Cortex of kidney (tissue), 1 donor: ENCODE measurements at places on chromosomes 3 and 15.

DNA sequence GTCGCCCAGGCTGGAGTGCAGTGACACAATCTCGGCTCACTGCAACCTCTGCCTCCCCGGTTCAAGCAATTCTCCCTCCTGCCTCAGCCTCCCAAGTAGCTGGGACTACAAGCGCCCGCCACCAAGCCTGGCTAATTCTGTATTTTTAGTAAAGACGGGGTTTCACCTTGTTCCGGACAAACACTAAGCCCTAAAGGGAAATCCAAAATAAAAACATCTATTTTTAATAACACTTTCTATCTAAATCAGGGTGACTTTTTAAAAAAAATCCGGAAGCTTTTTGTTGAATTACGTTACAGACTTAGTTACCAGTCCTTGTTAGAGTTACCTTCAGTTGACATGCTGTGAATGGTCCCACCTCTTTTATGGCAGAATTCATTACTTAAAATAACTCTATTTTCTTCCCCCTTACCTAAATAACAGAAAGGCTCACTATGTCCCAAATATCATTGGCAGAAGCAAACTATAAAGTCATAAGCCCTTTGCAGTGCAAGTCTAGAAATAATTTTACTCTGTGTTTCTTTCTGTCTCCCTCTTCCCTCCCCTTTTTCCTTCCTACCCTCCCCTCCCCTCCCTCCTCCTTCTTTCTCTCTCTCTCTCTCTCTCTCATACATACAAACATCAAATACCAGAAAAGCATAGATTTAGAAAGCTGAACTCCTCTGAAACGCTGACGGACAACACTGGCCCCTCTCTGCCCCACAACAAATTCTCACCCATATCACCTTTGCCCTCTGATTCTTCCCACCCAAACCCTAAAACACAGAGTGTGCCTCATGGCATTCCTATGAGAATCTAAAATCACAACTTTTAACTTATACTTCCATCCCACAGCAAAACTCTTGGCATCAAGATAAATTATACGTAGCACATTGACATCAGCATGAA lies 18.3 kb downstream of the THBS1 start:
- DNase-seq = no peak

- no peak for DNase-seq
These were observed 19.1 kb upstream of the SEC61A1 start for GRCh38 chr3:128033102-128033501.

DNA sequence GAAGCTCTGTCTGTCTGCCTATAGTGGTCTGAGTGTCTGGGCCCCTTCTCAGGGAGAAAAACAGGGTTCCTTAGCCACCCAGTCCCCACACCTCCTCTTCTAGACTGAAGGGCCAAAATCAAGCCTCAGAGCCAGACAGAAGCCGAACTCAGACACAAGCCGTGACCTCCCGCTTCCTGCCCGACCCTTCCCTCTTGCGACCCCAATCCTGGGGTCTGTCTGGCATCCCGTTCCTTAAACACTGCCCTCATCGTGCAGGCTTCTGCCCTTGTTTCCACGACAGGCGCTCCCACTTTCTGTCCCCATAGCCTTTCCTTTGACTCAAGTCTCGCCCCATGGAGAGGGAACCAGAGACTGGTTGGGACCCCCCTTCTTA lies 32.3 kb downstream of the EPHB3 start:
- no peak for DNase-seq

DNA sequence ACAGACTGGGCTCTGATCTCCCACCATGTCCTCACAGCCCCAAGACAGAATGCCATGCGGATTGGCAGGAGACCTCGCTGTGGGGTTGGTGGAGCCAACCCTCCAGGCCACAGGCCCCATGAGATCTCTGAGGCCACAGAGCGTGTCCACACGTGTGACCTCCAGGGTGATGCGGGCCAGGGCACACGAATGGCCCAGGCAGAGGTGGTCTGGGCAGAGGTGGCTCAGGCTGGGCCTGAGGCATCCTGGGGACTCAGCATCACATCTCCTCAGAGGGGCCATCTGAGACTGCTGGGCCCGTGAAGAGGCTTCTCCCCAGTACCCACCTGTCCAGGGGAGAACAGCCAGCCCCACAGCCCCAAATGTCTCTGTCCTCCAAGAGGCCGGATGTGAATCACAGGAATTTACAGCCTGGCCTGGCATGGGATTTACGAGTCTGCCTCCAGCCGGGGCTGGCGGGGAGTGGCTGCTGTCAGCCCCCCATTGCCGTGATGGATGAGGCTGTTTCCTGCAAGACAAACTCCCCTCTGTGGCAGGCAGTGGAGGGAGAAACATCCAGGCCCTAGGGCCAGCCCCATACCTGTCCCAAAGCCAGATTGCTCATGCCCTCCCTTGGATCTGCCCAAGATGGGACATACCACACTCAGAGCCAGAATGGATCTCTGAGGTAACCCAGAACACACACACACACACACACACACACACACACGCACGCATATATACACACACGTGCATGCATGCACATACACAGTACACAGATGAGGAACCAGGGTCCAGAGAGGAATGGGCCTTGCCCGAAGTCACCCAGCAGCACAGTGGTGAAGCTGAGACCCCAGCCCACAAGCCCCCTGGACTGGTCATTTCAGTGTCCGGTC lies 208.3 kb downstream of the TBC1D2B start:
- no peak for DNase-seq

- DNase-seq = no peak
These were observed 3.6 kb downstream of the OTOL1 start for GRCh38 chr3:161500068-161500796.

- no peak for DNase-seq
These were observed 4.3 kb downstream of the MCTP2 start for GRCh38 chr15:94235646-94236045.

DNA sequence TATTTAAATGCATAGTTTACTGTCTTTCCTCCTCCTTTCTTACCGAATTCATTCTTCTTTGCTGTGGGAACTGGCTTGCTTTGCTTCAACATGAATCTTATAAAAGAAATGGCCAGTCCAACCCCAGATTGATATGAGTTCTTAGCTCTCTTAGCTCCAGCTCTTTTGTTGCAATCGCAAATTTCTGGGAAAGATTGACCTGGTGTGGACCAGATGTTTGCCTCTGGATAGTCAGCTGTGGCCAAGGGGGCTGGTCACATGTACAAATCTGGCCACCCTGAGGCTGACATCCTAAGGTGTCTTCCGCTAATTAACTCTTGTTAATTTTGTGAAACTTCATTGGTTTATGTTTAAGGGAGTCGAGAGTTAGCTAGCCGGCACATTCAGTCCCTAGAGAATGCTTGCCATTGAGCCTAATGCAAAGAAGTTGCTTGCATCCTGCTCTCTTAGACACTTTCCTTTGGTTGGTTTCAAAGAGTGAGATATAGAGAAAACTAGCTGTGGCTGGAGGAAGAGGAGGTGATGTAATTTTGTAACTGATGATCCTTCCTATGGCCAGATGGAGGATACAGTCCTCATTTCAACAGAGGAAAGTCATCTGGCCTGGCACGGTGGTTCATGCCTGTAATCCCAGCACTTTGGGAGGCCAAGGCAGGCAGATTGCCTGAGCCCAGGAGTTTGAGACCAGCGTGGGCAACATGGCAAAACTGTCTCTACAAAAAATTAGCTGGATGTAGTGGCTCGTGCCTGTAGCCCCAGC lies 162.4 kb downstream of the ADAMTSL3 start:
- DNase-seq = no peak

- DNase-seq = no peak
These were observed 19.3 kb downstream of the IFT80 start for GRCh38 chr3:160379628-160380214.
